ENCODE measurements at places on chromosomes 11 and 22.

DNA sequence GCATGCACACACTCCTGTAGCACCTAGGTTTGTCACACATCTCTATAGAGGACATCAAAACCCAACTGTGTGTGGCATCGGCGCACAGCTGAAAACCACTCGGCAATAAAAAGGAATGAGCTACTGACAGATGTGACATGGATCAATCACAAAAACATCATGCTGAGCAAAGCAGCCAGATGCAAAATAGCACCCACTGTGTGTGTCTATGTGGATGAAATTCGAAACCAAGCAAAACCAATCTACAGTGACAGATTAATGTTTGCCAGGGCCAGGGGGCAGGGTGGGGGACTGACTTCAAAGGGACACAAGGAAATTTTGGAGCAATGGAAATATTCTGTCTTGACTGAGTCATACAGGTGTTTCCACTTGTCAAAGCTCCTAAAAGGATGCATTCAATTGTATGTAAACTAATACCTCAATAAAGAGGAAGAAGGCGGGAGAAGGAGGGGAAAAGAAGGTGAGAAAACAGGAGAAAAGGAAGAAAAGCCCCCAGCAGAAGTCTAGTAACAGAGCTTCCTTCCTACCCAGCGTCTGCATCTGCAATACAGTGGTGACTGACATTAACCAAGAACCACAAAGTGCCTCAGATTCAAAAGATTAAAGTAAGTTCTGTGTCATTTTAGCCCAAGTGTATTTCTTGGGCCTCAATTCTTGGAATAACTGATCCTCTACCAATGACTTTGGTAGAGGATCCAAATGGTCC lies 49.8 kb downstream of the PACSIN2 start:
- H3K4me1 ChIP-seq = peaks cover 16% of the 10 kb centered on the region
- no peak overlapping the region for H3K4me3 ChIP-seq
- no peaks in the 10 kb centered on the region for H3K36me3 ChIP-seq
- no peak for DNase-seq
- no peak overlapping the region for H3K27ac ChIP-seq
- no peaks in the 10 kb centered on the region for H3K27me3 ChIP-seq

- no peaks in the 10 kb centered on the region for H3K27me3 ChIP-seq
- DNase-seq = no peak
- no peak overlapping the region for H3K4me3 ChIP-seq
- no peaks in the 10 kb centered on the region for H3K4me1 ChIP-seq
- no peaks in the 10 kb centered on the region for H3K36me3 ChIP-seq
- H3K27ac ChIP-seq = no peak overlapping the region
These were observed 1359.7 kb upstream of the RAG2 start for GRCh38 chr11:37957717-37958116.

DNA sequence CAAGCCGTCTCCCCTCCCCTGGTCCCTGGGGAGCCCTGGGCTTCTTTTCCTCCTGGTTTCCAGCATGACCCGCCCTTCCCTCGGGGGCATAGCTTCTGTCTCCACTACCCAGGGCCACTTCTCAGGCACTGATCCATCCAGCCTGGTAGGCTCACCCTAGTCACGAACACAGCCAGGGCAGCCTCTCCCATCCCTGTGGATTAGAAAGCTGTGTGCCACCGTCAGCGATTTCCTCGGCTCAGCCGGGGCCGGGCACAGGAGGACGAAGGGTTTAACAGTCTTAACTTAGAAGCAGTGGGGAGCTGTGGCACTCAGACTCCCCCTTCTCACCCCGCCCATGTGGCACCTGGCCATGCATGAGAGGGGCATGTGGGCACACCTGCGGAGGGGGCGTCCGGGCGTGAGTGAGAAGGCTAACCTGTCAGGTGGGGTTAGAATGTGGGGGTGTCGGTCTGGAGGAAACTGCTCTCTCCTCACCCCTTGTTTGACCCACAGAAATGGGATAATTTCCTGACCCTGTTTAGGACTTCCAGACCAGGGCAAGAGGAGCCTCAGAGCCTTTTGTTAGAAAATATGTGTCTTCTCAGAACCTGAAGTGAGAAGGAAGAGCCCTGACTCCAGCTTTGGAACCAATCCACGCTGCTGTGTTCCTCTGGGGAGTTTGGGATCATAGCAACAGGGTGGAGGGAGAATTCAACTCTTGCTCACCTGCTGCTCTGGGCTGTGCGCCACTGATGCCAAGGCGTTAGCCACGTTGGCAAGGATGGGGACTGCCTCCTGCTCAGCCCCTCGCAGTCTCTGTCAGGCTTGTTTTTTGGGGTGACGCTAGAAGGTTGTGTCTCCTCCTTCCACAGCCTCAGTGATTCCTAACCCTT lies 14.6 kb downstream of the GLB1L2 start:
- no peak overlapping the region for H3K4me3 ChIP-seq
- H3K36me3 ChIP-seq = no peaks in the 10 kb centered on the region
- H3K4me1 ChIP-seq = peaks cover 20% of the 10 kb centered on the region
- H3K27ac ChIP-seq = no peak overlapping the region
- DNase-seq = no peak
- H3K27me3 ChIP-seq = no peaks in the 10 kb centered on the region

GRCh38 chr11:35305670-35306382 lies 113.5 kb downstream of the SLC1A2 start:
- H3K27ac ChIP-seq = no peak overlapping the region
- no peaks in the 10 kb centered on the region for H3K27me3 ChIP-seq
- H3K4me1 ChIP-seq = peaks cover 24% of the 10 kb centered on the region

DNA sequence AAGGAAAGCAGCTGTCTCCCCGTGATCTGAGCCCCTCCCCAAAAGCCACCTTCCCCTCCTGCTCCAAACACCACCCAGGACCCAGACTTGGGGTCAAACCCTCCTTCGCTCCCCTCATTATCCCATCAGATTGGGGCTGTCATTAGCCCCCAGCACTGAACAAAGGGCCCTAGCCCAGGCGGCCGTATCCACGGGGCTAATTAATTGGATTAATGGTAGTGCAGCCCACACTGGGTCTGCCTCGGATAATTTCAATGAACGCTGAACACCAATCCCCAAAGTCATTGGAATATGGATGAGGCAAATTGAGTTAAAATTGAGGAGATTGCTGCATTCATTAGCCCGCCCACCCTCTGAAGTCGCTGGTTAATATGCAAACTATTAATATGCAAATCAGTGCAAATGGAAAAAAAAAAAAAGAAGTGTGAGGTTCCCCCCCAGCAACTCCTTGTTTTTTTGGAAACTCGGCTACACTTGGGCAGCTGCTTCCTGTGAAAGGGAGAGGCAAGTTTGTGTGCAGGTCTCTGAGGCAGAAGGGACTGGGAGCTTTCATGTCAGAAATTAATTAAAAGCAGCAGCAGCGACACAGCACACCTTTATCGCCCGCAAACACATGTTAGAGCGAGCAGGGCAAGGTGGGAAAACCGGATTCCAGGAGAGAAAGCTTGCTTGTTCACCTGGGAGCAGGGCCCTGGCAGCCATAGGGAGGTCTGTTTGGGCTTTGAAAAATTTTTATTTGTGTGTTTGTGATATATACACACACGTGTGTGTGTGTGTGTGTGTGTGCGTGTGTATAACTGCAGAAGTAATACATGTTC lies 517.8 kb downstream of the MIAT start:
- no peak for DNase-seq
- H3K27me3 ChIP-seq = peaks cover 4% of the 10 kb centered on the region
- no peaks in the 10 kb centered on the region for H3K36me3 ChIP-seq
- H3K4me3 ChIP-seq = no peak overlapping the region

DNA sequence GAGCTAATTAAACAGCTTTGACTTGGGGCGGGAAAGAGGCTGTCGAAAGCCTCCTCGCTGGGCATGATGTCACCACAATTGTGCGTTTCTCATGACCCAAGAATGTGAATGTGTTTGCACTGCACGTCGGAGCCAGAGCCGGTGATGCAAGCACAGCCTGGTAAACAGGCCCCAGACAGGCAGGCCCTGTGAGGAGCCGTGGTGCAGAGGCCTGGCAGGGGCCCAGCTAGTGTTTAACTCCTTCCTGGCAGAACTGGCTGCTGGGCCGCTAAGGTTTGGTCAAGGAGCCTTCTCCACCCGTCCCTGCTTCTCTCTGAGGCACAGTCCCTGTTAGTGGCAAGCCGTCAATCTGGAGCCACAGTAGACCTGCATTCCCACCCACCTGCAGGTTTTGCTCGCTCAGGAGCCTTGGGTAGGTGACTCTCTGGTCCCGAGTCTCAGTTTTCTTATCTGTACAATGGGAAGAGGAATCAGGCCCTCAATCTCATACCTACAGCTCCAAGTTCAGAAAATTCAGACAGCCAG lies 25.4 kb upstream of the SMTN start:
- no peak overlapping the region for H3K4me3 ChIP-seq
- no peaks in the 10 kb centered on the region for H3K4me1 ChIP-seq
- H3K36me3 ChIP-seq = no peaks in the 10 kb centered on the region
